Thoracic aorta (tissue), 2 donors: ENCODE measurements at places on chromosomes 6 and 20.

- no peak for DNase-seq
These were observed 269.6 kb downstream of the ARID1B start for GRCh38 chr6:157046776-157047175.

GRCh38 chr6:156598855-156599180, 178.4 kb upstream of the ARID1B start:
- no peak for DNase-seq

DNA sequence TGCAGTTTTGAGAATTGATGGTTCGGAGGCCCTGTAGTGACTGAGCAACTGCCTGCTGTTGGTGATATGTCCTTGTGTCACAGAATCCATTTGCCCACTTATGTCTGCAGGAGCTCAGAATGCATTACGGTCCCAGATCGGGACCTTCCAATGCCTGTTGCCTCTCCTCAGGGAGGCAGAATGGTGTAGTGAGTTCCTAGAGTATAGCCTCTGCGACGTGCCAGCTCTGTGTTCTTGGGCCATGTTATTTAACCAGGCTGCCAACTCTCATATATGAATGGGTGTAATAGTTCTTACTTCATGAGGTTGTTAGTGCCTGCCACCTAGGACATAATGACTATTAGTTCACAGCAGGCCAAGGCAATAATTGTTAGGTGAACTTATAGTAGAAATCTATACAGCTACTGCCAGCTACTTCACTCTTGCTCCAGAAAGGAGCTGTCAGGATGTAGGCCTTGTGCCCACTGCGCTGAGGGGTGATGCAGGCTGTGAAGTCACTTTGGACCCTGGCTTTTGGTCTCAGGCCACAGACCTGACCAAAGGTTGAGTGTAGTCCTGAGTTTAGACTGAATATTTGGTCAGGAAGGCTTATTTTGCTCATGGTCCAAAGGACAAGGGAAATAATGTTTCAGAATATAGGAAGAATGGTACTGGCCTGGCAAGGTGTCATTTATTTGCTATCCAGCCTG, 82.1 kb downstream of the ASXL1 start:
- no peak for DNase-seq

- no peak for DNase-seq
These were observed 84.5 kb downstream of the KIF13A start for GRCh38 chr6:17902974-17903373.

DNA sequence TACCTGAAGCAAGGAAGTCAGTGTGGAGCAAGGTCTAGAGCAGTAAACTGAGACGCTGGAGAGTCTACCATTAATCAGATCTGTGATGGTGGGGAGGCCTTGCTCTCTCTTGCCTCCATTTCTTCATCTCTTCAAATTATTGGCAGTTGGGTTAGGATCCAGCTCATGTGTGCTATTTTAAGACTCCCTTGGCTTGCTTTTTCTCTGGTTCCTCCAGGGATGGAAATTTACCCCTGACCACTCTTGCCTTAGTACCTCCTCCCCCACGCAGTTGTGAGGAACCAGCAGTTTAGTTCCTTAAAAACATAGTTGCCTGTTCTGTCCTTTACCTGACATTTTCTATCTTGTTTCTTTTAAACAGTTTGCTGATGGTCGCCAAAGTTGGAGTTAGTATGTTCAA, 7.4 kb downstream of the TMEM14C start:
- no peak for DNase-seq

- DNase-seq, result no peak
These were observed 265.2 kb upstream of the QKI start for GRCh38 chr6:163149279-163149848.

GRCh38 chr20:11153819-11154218, 480.0 kb upstream of the JAG1 start:
- DNase-seq, result no peak

DNA sequence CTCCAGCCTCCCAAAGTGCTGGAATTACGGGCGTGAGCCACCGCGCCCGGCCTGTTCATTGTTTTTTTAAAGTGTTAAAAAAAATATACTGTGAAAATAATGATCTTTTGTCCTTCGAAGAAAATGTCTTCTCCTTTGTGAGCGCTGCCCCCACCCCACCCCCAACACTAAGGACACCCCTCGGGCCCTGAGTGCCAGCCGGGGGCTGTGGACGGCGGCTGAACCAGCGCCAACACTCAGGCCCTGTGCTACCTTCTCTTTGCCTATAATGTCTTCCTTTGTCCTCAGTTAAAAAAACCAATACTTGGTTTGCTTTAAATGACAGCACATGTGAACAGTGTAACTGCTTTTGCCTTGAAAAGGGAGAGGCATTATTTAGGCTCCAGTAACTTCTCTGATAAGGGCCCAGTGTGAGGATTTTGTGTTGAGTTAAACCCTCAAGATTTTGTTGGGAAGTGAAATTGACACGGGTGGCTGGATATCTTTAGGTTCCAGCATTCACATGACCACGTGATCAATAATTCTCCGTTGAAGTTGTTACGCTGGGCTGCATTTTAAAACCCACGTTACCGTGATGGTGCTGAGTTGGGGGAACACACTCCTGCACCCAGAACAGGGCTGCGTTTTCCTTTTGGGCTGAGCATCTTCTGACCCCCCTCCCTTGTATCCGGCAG, 9.5 kb upstream of the ADRM1 start:
- no peak for DNase-seq

DNA sequence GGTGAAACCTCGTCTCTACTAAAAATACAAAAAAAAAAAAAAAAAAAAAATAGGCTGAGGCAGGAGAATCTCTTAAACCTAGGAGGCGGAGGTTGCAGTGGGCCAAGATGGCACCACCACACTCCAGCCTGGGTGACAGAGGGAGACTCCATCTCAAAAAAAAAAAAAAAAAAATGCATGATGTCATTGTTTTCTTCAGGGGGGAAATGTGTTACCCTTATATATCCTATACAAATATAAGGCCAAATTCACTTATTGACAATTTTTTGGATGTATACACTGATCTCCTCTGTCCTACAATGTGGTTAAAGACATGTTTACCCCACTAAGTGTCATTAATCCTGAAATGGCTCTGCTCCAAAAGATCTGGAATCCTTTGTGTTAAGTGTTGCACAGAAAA, 73.1 kb downstream of the TPBG start:
- DNase-seq, result no peak

GRCh38 chr6:25312034-25312620, 33.0 kb downstream of the CARMIL1 start:
- no peak for DNase-seq

DNA sequence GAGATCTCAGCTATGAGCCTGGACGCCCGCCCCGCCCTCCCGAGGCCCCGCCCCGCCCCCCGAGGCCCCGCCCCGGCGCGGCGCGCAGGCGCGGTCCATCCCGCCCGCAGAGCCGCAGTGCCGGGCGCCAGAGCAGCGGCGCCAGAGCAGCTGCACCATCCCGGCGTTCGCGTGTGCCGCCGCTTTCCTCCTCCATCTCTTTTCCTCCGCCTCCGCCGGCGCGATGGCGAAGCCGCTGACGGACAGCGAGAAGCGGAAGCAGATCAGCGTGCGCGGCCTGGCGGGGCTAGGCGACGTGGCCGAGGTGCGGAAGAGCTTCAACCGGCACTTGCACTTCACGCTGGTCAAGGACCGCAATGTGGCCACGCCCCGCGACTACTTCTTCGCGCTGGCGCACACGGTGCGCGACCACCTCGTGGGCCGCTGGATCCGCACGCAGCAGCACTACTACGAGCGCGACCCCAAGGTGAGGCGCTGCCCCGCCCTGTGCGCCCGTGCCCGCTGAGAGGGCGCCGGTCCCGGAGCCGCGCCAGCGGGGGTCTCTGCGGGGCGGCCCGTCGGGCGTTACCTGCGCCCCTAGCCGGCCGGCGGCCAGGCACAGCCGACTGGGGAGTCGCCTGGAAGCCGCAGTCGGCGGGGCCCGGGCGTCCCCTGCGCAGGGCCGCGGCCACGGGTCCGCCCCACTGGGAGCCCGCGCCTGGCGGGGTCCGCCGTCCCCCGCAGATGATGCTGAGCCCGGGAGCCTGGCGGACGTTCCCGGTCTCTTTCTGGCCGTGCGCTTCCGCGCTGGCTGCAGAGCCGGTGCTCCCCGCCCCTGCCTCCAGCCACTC, at the start of gene PYGB:
Gene PYGB (plus strand): TSS at position 130 of the 830 bp plus-strand sequence. CDS start 94 bp downstream, at position 224.
- no peak for DNase-seq

DNA sequence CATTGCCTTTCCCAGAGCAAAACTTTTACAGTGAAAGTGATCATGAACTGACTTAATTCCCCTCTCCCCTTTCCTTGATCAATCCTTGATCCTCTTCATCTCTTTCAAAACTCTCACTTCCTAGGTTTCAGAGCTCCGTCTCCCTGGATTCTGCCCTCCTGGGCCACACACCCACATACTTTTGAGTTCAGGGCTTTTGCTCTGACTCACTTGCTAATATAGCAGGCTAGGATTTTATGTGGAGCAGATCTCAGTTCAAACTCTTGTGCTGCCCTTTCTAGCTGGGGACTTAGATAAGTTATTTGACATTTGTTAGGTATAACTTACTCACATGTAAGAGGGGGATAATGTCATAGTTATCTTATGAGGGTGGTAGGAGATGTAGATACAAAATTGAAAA, 109.1 kb upstream of the MLIP start:
- DNase-seq, result no peak

GRCh38 chr6:28803337-28803709, 120.5 kb downstream of the TRIM27 start:
- DNase-seq, result no peak

DNA sequence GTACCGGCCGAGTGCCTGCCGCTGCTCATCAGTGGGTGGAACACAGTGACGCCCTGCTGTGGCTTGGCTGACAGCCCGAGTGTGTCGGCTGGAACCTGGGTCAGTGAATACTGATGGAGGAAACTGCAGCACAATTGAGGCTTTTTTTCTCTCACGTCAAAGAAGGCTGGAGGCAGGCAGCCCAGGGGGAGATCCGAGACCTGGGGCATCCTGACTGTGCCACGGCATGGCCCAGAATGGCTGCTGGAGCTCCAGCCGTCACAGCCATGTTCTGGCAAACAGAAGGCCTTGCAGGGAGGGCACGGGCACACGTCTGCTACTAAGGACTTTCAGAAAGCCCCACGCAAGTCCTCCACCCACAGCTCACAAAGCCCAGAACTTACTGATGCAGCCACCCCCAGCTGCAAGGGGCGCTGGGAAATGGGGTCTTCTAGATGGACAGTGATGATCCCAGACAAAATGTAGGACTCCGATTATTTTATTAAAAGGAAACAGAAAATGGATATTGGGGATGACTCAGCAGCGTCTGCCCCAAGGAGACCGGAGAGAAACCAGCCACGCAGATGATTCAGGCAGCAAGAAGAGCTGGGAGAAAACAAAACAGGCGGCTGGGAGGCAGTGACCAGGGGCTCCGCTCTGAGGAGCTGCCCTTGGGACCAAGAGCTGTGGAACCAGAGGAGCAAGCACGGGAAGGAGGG, 140.0 kb downstream of the TAF4 start:
- DNase-seq, result no peak

DNA sequence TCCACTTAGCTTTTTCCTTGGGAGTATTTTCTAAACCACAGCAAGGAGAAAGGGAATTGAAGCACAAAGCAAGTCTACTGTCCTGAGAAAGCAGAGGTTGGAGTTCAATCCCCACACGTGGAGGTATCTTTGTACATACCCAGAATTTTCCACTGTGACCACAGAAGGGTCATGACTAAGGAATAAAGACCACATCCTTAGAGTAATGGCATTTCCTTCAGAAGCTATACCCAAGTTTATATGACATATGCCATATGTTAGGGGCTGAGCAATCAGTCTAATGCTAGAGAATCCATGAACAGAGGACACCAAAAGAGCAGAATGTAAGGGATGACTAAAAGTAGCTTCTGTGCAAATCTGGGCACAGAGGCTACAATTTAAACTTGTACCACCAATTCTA, 46.4 kb downstream of the ATG5 start:
- no peak for DNase-seq

GRCh38 chr6:169913096-169913638, 161.7 kb downstream of the ERMARD start:
- DNase-seq, result no peak

- DNase-seq, result no peak
These were observed 38.1 kb upstream of the UST start for GRCh38 chr6:148708707-148709106.

DNA sequence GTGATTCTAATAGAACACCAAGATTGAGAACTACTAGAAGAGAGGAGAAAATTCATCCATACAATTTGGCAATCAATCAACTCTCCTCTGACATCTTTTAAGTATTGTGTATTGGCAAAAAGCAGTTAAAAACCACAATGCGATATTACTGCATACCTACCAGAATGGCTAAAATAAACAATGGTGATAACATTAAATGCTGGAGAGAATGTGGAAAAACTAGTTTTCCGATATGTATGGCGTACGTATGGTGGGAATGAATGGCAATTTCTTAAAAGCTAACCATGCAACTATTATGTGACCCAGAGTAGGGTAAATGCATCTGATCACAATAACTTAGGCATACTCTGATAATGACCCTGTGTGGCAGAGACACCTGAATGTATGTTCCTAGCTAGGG, 29.3 kb upstream of the LAMA4 start:
- no peak for DNase-seq

GRCh38 chr6:22029171-22029570, 267.7 kb downstream of the PRL start:
- no peak for DNase-seq

DNA sequence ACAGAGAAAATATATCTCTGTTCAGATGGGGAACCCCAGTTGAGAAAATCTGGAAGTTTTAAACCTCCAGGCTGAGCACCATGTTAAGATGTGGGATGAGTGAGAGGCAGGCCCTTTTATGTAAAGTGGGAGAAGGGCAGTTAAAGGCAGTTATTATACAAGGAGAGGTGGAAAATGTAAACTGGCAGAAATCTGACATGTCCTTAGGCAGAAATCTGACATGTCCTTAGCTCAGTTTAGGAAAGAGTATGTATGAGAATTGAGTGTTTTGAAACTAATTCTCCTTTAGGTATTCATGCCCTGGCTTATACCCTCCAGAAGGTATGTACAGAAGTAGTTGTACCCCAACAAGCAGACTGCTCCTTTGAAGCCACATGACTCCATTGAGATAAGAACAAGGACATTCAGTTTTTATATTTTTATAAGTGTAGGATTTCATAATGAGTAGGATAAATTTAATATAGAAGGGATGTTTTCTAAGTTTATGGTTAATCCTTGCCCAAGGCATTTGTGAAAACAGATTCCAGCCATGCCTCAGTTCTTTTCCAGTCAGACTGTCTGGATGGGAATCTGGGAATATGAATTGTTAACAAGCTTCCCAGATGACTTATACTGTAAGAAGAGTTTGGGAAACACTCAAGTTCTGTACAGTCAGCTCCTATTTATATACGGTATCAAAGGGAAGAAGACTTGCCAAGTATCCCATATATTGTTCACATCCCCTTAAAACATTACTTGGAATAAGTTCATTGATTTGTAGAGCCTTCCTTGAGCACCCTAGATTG, 87.7 kb downstream of the SCAND1 start:
- no peak for DNase-seq

- no peak for DNase-seq
These were observed 130.7 kb downstream of the AIG1 start for GRCh38 chr6:143191361-143191760.
